ENCODE measurements at places on chromosomes 6 and 20.

DNA sequence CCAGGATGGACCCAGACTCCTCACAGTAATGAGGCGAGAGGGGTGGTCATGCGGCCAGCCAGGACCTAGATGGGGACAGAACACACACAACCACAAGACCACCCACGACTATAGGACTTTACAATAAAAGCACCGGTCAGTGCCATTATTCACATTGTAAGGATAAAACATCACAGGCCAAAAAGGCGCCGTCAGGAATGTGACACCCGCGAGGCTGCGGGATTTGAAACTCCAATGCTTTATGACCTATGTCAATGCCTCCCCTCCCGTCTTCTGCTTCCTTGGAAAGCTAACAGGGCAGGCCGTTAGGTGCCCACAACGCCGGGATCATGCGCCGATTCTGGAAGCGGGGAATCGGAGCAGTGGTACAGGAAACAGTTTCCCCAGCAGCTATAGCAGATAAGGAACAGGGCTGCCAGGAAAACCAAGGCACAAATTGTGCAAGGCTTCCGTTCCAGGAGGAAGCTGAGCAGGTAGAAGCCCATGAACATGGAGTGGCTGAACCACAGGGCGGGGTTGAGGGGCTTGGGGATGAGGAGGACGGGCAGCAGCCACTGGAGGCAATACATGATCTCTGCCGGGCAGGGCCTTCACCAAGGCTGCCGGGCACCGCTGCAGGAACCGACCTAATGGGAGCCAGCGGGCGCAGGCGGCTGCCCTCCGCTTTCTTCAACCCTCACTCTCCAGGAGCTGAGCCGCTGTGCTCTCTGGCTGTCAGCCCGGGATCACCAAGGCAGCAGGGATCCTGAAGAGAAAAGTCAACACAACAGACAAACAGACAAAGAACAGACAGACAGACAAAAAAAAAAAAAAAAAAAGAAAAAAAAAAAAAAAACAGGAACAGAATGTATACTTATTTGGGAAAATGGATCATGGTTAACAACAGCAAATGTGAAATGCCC, 2.2 kb upstream of the NNAT start:
- no peak for DNase-seq

- no peak for DNase-seq
These were observed 112.4 kb downstream of the ARMC2 start for GRCh38 chr6:108960601-108961000.

- DNase-seq = no peak
These were observed 42.2 kb downstream of the SIRPA start for GRCh38 chr20:1937316-1937976.

- no peak for DNase-seq
These were observed 48.8 kb downstream of the TULP4 start for GRCh38 chr6:158361068-158361467.

DNA sequence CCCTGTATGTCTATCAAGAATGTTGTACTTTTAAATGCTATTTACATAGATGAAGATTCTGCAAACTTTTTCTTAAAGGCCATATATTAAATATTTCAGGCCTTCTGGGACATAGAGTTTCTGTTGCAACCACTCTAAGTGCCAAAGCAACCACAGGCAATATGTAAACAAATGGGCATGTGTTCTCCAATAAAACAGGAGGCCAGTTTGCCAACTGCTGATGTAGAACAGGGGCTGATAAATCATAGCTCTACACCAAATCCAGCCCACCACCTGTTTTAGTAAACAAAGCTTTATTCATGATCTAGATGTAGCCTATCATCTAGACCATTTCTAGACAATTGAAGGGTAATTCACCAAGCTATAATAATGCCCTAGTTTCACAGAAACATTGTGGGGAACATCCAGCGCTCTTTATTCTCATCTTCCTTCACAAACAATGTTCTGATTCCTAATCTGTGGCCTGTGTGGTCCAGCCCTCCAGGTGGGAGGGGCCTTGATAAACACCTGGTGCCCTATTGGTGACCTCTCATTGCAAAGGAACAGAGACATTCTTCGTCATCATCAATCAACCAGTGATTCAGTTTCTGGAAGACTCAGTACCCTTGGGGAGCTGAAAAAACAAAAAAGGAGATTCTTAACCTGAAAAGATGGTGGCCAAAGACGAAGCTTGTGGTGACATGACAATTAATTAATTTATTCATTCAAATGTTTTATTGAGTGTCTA, 80.2 kb downstream of the PREP start:
- no peak for DNase-seq

GRCh38 chr6:139114746-139115145, 20.1 kb upstream of the HECA start:
- DNase-seq = no peak

DNA sequence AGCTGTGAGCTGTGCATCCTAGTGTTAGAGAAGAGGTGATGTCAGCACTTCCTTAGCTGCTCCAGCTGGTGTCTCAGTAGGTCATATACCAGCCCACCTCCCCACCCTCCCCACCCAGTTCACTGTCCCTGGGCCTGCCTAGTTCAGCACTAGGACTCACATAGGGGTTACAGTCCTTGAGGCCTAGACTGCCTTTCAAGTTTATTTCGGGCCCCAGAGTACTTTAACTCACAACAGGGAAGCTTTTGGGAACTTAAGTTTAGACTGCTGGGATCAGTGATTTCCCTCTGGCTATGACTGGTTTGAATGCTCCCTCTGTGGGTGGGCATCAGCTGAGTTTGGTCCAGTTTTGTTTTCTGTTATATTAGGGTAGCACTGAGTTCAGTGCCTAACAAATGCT, 139.2 kb upstream of the MMS22L start:
- DNase-seq = no peak

DNA sequence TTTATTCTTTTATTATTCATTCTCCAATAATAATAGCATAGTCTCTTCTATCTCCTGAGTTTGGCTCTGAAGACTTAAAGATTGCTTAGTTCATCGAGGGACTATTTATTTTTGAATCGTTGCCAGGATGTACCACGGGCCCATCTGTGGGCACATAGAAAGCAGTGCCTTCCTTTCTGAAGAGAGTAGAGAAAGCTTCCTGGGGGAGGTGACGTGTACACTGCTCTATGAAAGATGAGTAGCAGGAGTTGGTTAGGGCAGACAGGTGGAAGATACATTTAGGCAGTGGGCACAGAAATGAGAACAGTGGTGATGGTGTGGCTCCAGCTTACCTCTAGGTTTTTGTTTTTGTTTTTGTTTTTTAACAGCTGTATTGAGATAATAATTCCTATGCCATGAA, 98.4 kb downstream of the CDKAL1 start:
- no peak for DNase-seq

- peak; percentile 3 for DNase-seq
These were observed 55.0 kb upstream of the KCNK16 start for GRCh38 chr6:39377539-39377950.

DNA sequence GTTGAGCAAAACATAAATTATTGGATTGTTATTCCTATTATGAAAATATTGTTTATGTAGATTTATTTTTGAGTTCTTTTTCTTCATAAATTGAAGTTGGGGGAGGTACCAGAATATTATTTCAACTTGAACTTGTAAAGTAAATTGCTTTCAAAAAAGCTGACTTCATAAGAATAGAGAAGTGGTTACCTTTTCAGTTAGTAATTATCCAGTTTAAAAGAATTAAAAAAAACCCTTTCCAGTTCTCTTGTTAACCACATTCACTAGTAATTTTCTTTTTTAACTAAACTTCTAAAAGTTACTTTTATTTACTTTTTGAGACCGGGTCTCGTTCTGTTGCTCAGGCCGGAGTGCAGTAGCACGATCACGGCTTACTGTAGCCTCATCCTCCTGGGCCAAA, 124.3 kb downstream of the CDKAL1 start:
- DNase-seq = no peak

- DNase-seq = no peak
These were observed 3.8 kb downstream of the CEBPB start for GRCh38 chr20:50194422-50194830.

DNA sequence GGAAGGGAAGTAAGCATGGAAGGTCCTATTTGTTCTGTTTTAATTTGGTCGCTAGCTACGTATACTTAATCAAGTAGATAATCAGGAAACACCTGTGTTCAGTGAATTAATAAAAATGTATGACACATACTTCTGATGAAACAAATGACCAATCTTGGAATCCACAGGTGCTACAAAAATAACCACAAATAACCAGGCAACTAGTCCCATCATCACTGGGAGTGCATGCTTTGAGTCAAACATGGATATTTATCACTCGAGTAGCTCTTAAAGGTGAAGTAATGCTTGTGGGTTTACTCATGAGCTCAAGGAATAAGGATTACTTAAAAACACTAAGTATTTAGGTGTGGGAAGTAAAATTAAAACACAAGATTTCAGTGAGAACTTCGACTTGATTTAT, 285.6 kb upstream of the ID4 start:
- DNase-seq = no peak

GRCh38 chr6:40477246-40478126, 109.7 kb downstream of the LRFN2 start:
- no peak for DNase-seq

DNA sequence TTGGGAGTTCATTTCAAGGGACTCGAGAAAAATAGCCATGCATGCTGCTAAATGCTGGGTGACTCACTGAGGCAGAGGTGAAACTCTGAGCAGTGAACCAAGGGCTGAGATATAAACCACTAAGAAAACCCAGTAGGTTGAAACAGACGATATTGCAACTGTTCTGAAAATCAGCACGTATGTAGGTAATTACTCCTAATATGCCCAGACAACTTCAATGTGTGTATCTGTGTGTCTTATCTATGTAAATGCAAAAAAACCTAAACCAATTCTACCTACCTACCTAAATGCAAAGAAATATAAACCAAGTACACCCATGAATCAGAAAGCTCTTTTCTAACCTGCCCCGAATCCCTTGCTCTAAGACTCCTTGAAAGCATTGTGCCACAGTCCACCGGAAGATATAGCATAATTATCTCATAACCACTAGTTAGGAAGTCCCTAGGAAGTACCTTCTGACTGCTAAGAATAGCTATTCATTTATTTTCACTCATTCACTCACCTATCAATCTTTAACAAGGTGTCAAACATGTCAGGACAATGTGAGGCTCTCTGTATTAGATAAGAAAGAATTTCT, 458.7 kb upstream of the RUNX2 start:
- DNase-seq = no peak

- peak; percentile 27 for DNase-seq
These were observed 4.5 kb upstream of the TAF8 start for GRCh38 chr6:42045538-42046460.

GRCh38 chr6:128064540-128064895, 163.7 kb upstream of the THEMIS start:
- no peak for DNase-seq

GRCh38 chr6:110467566-110468140, 8.8 kb downstream of the SLC22A16 start:
- DNase-seq = no peak

DNA sequence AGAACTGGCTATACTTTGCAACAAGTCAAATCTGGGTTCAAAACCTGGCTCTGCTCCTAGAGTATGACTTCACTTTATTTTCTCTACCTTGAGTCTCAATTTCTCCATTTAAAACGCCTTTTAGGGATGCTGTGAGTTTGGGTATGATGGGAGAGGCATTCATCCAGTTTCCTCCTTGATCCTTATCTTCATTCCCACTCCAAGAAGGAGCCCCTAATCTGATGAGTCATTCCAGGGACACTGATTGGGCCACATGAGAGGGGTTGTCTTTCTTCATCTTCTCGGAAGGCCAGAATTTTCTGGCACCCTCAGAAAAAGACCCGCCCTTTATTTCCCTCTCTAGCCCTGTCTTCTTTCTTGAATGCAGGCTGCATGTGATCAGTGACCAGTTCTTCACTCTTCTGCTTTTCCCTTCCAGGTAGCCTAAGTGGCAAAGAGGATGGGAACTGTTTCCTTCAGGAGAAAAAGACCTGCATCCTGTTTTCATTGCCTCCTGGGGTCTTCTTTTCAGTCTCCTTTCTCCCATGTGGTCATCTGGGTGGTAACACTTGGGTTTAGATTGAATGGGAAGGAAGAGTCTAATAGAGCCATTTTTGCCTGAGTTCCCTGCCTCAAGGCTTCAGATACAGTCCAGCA, 32.1 kb upstream of the PNRC1 start:
- no peak for DNase-seq

- DNase-seq = no peak
These were observed 47.7 kb downstream of the COL12A1 start for GRCh38 chr6:75158176-75158575.

DNA sequence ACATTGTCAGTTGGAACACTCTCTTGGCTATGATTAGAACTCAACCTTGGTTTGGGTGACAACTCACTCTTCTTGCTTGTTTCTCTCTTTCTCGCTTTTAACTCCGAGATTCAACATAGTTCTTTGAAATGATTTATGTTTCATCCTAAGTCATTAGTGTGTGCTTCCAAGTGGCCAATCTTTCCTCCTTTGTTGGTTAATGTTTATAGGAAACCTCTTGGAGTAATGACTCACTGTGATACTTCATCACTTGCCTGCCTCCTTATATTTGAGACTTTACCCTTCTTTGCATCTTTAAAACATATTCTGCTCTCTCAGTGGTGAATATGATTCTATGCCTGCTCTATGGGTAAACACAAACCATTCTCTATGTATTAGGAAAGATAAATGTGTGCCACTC, 279.7 kb upstream of the FLRT3 start:
- DNase-seq = no peak

DNA sequence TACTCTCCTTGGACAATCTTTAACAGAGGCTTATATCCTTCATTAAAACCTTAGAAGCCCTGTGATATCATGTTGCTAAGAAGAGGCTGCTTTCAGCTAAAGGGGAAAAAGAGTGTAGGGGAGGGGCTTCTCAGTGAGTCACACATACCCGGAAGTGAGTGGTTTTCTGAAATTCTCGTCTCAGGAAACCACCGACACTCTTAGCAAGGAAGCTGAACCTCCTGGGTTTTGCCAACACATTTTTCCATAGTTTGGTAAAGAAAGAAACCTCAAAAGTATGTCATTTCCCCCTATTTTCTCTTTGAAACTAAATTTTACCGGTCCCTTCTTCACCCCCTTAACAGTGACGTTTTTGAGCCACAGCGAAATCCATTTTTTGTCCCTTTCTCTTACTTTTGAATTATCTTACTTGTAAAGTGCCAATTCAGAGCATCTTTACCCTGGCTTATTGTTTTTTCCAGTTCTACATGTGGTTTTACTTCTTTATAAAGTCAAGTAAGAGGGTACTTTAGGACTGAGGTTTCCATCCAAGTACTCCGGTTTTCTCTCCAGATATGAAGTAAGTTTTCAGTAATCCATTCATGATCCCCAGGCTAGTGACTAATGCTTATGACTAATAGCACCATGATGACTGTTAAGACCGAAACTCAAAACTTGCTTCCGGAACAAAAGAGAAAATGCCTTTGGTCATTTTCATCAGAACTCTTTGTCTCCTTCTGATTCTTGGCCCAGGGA, 219.3 kb downstream of the ARHGAP18 start:
- peak; percentile 96 for DNase-seq

Measured in HFFc6 (cell line).